Right renal pelvis (tissue), 4 donors: ENCODE measurements at places on chromosomes 4 and X. TPM values are rescaled to one million over a fixed set of nuclear protein-coding genes. Genes with fewer than 3 reads are reported as not detected.

GRCh38 chrX:46573892-46574773, 568 bp downstream of the CHST7 start:
- DNase-seq, result no peak

GRCh38 chrX:131477498-131477897, 66.4 kb upstream of the OR13H1 start:
- no peak for DNase-seq

GRCh38 chr4:3288571-3289094, 4.2 kb upstream of the RGS12 start:
- no peak for DNase-seq

DNA sequence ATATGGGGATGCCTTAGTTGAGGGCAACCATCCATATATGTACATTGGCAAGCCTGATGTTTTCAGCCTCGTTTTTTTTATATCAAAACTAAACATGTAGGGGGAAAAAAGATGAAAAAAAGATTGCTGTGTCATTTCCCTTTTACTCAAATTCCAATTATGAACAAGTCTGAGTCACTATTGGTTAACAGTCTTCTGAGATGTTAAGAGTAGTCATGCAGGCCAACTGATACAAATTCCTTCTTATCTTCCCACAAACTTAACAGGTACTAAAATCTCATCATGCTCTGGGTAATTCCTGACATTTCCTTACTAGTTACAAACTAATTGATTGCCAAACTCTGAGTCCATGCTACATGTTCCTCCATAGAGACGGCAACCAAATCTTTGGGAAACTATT, 222.1 kb downstream of the FRMPD4 start:
- DNase-seq, result no peak

- DNase-seq, result no peak
Observed at GRCh38 chr4:46886711-46887110, 22.3 kb downstream of the COX7B2 start.

DNA sequence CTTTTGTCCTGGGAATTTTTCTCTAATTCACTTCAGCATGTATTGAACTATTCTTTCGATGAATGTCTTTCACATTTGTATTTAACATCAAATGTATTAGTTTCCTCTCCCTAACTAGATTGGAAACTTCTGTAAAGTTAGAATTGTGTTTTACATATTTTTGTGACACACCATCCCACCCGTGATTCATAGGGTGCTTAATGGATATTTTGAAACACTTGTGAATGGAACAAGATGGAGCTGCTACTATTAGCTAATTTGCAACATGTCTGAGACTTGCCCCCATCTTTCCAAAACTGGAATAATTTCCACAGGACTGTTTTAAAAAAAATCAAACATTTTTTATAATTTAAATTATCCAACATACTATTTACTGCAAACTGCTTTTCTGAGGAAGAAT, 30.2 kb upstream of the GNPDA2 start:
- DNase-seq, result no peak

DNA sequence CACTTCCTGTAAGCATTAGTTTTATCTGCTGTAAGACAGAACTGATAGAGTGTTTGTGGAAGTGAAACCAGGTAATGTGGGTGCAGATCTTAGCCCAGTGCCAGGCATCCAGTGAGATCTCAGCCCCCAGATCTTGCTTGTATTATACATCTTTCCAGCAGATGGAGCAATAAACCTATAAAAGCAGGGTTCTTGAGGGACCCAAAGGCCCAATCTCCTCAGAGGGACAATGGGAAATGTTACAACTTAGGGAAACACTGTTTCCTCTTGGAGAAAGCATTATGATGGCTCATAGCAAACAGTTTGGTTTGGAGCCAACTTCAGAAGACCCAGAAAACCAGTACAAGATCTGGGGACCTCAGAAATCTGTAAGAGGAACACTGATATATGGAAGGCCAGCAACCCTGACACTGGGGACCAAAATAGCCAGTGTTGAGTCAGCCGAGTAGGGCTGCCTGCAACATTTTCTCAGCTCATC, 206.3 kb downstream of the SLC7A11 start:
- DNase-seq, result no peak

DNA sequence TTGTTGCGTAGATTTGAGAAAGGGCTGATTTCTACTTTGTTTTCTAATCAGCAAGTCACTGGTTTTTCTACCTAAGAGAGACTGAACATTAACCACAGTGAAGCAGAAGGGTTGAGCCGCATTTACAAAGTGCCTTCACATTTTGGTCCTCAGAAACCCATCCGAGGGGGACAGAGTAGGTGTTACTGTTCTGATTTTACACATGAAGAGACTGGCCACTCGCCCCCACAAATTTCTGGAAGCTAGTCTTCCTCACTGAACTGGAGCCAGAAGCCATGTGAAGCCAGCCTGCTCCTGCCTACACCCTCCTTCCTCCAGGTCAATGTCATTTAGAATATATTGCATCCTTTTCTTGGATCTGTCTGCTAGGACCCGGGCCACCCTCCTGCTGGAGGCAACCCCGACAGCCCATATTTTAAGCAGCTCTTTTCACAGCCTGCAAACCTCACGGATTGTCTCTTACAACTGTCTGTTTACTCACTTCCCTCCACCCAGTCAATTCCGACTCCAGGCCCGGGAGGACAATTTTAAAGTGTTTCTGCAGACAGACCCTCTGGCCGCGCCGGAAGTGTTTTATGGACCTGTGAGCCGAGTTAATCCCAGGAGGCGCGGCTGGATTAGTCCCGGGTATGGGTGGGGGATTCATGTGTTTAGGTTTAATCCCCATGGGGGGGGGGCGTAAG, 73.2 kb upstream of the BCOR start:
- no peak for DNase-seq

DNA sequence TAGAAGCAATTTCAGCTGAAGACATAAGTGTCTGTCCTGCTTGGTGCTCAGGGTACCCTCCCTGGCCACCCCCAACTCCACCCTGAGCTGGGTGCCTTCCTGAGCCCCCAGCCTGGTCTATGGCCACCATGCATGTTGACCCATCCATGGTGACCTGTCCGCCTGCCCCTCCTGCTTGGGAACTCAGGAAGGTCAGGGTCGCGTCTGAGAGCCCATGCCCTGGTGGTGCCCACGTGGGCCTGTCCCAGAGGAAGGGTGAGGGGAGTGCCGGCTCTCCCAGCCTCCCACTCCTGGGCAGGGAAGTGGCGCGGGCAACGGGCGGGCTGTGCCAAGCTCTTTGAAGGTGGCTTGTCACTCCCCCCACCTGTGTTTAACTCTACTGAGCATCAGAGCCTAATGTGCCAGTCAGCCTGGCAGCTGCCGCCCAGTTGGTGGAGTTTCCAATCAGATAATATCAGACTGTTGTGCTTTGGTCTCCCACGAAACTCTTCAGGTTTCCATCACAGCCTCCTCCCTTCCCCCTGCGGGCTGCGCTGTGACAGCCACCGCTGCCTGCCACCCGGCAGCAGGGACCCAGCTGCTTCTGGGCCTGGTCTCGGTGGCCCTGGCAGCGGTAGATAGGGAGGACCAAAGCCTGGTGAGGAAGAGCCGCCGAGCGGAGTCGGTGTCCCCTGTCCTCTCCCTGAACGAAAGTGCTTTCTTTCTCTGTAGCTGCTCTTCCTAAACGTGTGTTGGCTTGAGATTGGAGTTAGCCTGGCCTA, 4.8 kb downstream of the SH3BP2 start:
- DNase-seq, result no peak

DNA sequence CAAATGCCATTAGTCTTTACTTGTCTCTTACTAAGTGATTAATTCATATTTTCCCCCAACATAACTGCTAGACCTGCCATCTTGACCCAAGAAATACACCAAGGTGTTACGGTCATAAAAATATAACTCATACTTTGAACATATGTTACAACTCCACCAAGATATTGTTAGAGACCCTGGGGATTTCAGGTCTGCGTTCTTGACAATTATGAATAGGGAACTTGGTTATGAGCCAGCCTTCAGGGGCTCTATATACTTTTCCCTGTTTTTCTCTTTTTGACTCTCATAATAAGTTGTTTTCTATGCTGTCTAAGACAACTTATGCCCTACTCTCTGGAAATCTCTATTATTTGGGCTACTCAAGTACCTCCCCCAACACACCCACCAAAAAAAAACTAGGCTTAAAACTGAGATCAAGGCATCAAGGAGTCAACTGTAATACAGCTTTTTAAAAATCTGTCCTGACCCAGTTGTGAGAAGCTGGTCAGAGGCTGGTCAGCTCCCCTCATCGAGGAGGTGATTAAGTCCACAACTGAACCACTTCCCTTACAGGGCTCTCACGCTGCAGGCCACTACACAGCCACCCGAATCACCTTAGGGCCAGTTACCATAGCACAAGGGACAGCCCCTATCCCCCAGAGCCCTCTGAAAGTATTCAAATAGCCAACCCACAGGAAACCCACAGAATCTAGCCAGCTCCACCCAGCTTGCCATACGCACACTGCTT, 10.5 kb upstream of the TLR3 start:
- no peak for DNase-seq

The CRMP1 gene
- polyA plus RNA-seq, result 41.4 TPM

The DCLK2 gene
- polyA plus RNA-seq, result 12.5 TPM

The RRH gene
- 0.45 TPM for polyA plus RNA-seq

The ABCG2 gene
- 8.4 TPM for polyA plus RNA-seq

The MXRA5 gene
- polyA plus RNA-seq, result 7.5 TPM

The PALLD gene
- polyA plus RNA-seq, result 225 TPM

The GPRIN3 gene
- 7.5 TPM for polyA plus RNA-seq
